ENCODE measurements at places on chromosomes 4 and X.

- no peak for DNase-seq
Measured at GRCh38 chr4:159282329-159282728, 179.4 kb downstream of the RAPGEF2 start.

DNA sequence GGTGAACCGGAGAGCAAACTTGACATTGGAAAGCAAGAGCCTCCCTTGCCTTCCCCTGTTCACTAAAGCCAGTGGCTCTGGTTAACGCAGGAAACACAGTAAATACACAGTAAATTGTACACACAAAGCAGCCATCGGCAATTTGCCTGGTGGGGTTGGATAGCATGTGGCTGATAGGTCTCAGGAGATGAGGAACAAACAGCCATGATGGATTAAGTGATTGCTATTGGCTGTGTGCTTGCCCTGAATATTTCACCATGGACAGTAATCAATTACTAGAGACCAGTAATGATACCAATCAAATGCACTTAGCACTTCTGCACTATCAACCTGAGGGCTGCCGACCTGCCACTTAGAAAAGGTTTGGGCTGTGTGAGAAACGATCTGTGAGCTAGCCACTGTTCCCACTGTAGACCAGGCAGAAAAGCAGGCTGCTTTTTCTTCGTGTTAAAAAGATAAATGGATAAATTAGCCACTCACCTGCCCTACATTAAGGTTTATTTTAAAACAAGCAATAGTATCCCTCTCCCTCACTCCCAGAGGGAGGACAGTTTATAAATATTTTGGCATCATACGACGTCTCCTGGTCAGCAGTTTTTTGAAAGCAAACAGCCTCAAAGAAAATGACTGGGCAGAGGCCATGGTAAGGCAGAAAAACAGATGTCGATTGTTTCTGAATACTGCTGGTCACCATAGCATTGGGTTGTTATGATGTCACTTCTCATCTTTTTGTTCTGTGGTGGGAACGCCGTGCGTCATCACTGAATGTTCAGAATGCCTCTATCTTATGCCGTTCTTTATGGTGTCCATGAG, 167.1 kb downstream of the MAML3 start:
- DNase-seq: no peak

DNA sequence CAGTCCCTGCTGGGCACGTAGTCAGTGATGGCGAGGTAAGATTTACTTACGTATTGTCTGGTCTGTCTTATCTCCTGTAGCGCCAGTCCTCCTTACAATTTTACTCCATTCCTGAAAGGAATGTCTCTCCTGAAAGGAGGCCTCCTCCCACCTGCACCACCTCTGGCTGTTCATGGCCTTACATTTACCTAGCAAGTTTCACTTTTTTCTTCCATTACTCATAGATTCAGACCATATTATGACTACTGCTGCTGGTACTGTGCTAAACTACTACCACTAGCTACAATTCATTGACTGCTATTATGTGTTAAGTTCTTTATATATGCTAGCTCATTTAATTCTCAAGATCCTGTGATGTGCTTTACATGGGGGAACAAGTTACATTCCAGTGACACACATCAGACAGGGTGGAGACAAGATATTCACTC, 189.9 kb downstream of the BMPR1B start:
- DNase-seq: no peak

DNA sequence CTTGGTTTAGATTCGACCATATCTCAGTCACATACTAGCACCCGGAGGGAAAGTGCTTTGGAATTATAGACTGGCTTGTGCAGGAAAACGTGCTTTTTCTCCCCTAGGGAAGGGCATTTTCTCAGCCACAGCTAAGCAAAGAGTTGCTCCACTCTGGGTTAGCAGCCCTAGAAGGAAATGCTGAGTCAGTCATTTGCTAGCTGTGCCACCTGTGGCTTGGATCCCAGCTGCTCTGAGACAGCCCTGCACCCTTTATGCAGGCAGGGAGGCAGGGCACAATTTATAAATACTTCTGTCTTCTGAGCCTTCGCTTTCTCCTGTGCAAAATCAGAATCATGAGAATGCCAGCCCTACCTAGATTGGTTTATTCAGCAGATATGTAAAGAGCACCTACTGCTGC, 1.3 kb upstream of the USP51 start:
- DNase-seq: no peak

DNA sequence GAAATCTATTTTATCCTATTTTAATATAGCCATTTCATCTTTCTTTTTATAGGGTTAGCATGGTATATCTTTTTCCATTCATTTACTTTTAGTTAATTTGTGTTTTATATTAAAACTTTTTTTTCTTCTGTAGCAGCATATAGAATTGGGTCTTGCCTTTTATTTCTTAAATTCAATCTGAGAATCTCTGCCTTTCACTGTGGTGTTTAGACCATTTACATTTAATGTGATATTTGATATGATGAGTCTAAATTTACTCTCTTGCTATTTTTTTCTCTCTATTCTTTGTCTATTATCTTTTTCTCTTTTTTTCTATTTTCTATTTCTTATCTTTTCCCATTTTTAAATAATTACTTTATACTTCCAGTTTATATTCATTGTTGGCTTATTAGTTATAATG, 105.4 kb upstream of the HAND2 start:
- no peak for DNase-seq

Measured in endothelial cell (in vitro differentiated cells).